Chondrocyte (in vitro differentiated cells): ENCODE measurements at places on chromosomes 16 and 17.
A peak's percentile ranks its signal among the peaks of the same experiment; 100 is the strongest.

DNA sequence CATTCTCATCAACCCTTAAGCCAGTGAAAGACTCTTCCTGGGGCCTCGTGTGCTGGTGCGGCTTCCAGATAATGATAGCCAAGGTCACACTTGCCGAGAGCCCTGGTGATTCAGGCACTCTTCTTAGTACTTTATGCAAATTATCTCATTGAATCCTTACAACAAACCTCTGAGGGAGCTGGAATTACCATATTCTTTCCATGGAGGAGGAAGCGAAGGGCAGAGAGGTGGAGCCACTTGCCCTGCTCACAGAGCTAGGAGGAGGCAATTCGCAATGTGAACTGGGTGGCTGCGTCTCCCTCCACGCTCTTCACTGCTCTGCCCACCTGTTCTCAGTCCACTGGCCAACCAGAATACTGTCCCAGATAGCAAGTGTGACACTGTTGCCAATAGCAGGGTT is 409.7 kb downstream of the SNX29 start:
- DNase-seq: no peak

DNA sequence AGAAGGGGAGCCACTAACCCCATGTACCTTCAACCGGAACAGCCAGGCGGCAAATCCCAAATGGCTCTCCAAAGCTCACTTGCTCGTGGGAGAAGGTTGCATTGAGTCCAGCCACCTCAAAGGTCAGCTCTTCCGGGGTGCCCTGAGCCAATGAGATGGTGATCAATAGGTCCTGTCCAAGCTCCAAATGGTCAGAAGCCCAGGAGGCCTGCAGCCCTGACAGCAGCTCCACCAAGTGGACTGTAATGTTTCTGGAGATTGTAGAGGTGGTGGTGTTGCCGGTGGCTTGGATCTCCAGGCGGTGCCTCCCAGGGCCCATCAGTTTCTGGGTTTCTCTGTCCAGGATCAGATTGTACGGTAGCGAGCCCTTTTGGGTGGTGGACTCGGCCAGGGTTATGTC is 39.9 kb upstream of the BCO1 start:
- no peak for DNase-seq

GRCh38 chr16:21001262-21001661 is 100.7 kb downstream of the LYRM1 start:
- DNase-seq: no peak

DNA sequence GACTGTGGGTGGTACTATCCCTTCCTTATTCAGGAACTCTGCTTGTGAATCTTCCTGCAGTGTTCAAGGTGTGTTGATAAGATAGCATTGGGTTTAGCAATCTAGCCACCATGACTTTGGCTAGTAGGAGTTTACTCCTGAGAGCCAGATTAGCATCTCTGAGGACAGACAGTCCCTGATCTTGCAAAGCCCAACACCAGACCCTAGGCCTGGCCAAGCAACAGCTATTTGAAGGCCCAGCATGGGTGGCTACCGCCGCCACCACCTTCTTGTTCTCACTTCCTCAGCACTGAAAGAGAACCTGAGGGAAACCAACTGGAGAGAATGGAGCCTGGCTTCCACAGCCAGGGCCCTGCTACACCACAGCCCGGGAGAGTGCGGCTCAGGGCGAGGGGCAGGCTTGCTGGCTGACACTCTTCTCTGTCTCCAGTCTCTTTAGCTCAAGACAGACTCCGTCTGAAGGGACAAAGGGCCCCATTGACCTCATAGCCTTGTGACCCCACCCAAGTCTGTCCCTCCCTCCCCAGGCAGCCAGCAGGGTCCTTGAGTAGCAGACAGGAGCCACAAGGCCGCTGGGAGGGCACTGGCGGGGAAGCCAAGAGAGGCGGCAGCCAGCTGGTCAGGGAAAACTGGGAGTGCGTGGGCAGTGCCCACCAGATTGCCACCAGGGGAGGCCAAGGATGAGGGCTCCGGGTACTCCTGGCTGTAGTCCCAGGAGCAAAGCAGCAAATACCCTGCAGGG is 10.9 kb upstream of the ARHGAP23 start:
- DNase-seq: no peak

GRCh38 chr16:86072328-86073102 is 173.6 kb downstream of the IRF8 start:
- peak; percentile 42 for DNase-seq

- DNase-seq: no peak
Observed at GRCh38 chr16:12468552-12468951, 335.1 kb downstream of the CPPED1 start.
